Head of caudate nucleus (tissue), 42 donors: ENCODE measurements at places on chromosomes 12 and 14.

DNA sequence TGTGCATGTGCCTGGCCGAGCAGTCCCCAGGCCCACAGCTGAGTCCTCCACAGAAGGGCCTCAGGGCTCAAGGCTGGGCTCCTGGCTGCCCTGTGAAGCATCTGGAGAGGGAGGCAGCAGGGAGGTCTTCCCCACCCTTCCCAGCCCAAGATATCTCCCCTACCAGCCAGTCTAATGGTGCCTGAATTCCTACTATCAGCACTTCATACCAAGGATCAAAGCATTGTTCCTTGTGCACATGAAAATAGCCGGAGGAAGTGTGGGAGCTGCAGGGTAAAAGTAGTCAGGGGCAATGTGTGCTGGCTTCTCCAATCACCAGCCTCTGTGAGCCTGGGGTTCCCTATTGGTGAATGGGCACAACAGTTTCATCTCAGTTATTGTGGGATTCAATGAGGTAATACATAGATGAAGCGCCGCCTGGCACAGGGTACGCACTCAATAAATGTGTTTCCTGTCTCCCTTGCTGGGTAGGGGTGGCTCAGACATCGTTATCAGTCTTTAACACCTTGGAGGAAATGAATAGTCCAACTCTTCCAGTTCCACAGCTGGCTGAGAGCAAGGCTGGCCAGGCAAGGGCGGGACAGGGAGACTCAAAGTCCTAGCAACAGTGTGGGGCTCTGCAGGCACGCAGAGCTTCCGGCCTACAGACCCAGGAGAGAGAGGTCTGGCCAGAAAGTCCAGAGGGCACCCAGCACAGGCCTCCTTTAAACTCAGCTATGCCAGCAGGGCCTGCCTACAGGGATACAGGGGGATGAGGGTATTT is 39.1 kb upstream of the PNMA1 start:
- no peak for DNase-seq

DNA sequence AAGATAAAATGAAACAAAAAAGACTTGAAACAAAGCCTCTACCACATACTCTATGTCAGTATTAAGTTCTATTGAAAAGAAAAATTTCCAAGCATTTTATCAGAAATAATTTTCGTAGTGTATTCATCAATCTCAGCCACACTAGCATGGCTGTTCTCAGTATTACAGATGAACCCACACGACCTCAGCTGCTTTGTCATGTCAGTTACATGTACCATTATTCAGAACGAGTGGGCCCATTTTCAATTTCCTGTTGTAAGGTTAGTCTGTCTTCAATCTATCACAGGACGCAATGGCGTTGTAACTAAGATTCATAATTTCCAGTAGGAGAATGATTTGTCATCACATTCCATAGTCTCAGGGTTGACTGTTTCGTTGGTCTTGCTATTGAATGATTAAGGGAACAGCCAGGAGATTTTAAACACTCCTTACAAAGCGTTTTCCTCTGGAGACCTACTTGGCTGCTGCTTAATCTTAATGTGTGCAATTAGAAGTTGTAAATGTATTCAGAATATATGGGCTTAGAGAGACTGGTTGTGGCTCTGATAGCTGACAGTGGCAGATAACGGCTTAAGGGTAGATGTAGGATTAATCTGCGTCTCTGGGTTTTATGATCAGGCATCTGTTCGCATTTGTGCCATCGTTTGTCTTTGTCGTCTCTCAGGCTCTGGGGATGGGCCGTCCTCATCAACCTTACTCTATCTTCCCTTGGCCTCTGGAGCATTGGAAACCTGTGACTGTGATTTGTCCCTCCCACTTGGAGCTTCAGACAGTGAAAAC is 65.4 kb downstream of the GLT1D1 start:
- DNase-seq = no peak

DNA sequence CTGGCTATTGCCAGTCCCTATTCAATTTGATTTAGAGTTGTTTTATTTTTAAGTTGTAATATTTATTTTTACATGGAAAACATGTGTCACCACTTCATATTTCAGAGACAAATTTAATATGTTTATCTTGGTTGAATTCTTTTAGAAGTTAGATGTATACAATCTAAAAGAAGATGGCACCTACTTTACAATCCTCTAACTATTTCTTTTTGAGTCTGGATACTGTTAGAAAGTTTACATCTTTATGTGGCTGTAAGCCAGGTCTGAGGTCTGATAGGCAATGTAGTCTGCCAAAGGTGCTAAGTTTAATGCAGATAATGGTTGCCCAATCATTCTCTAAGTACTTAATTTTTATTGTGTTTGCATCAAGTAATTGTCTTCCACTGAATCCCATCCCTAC is 7.2 kb upstream of the LMO3 start:
- no peak for DNase-seq

DNA sequence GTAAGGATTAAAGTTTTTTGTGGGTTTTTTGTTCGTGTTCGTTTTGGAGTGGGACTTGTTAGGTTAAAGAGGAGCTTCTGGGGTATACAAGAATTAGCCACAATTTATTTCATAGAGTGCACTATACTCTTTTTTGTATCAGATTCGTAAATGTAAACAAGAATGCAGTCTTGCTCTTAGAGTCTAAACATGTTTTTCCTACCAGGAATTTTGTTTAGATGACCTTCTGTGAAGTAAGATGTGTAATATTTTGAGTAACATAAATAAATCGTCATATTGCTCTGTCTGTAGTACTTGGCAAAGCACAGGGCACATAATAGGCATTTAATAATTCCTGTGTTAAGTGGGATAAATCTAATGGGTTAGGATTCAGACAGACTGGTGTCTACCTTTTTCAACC is 9.6 kb downstream of the CNOT2 start:
- DNase-seq = no peak
